ENCODE measurements at places on chromosomes 6 and 20. TPM values are rescaled to one million over a fixed set of nuclear protein-coding genes. Genes with fewer than 3 reads are reported as not detected.

The CST7 gene
- not detected for total RNA-seq

The R3HDML gene
- total RNA-seq, result not detected

The TMEM181 gene
- total RNA-seq, result 32.8 TPM

The MMP24 gene
- total RNA-seq, result 113 TPM

The HUS1B gene
- not detected for total RNA-seq

The ERVFRD-1 gene
- total RNA-seq, result not detected

The MLN gene
- not detected for total RNA-seq

The KHDC3L gene
- not detected for total RNA-seq

The BPIFB1 gene
- not detected for total RNA-seq

The DDX43 gene
- total RNA-seq, result not detected

The ADAM33 gene
- not detected for total RNA-seq

The C6orf118 gene
- total RNA-seq, result not detected

The OTOR gene
- not detected for total RNA-seq

The ZBTB9 gene
- total RNA-seq, result 25.1 TPM

The DCBLD1 gene
- total RNA-seq, result not detected

The HLA-DMA gene
- 11.4 TPM for total RNA-seq

The NTSR1 gene
- not detected for total RNA-seq

The GFOD1 gene
- not detected for total RNA-seq

The FRMD1 gene
- total RNA-seq, result not detected

The GNMT gene
- 0.75 TPM for total RNA-seq

The TRIM31 gene
- total RNA-seq, result not detected

The TGM3 gene
- not detected for total RNA-seq

The DPM1 gene
- total RNA-seq, result 156 TPM

The SERPINB6 gene
- total RNA-seq, result 128 TPM

The IYD gene
- total RNA-seq, result not detected

The SYTL3 gene
- total RNA-seq, result not detected

The C4B gene
- total RNA-seq, result 0.78 TPM

The IRAK1BP1 gene
- 9.2 TPM for total RNA-seq

The SLC17A2 gene
- total RNA-seq, result not detected

The AIF1 gene
- total RNA-seq, result 57.5 TPM

The CASS4 gene
- not detected for total RNA-seq

The PRIM2 gene
- total RNA-seq, result 98.8 TPM

The C20orf202 gene
- not detected for total RNA-seq

The CTCFL gene
- total RNA-seq, result 0.03 TPM

The NCR2 gene
- total RNA-seq, result not detected

The ARHGAP40 gene
- not detected for total RNA-seq

The SLC35A1 gene
- 24.6 TPM for total RNA-seq

The ACSS1 gene
- total RNA-seq, result not detected

The LY6G6D gene
- total RNA-seq, result not detected

The ABHD16B gene
- total RNA-seq, result not detected

The BPIFA1 gene
- not detected for total RNA-seq

The SLC22A7 gene
- total RNA-seq, result not detected

The HAO1 gene
- total RNA-seq, result not detected

The TMEM217 gene
- total RNA-seq, result 1.2 TPM

The CD164 gene
- 190 TPM for total RNA-seq

The HDDC2 gene
- total RNA-seq, result 133 TPM

Data from G401 (cell line).